Calu3 (cell line): ENCODE measurements at places on chromosomes 2 and 18. TPM values are rescaled to one million over a fixed set of nuclear protein-coding genes. Genes with fewer than 3 reads are reported as not detected.
A peak's percentile ranks its signal among the peaks of the same experiment; 100 is the strongest.

Gene HPCAL1
- 34.0 and 35.1 TPM in 2 replicates for total RNA-seq

DNA sequence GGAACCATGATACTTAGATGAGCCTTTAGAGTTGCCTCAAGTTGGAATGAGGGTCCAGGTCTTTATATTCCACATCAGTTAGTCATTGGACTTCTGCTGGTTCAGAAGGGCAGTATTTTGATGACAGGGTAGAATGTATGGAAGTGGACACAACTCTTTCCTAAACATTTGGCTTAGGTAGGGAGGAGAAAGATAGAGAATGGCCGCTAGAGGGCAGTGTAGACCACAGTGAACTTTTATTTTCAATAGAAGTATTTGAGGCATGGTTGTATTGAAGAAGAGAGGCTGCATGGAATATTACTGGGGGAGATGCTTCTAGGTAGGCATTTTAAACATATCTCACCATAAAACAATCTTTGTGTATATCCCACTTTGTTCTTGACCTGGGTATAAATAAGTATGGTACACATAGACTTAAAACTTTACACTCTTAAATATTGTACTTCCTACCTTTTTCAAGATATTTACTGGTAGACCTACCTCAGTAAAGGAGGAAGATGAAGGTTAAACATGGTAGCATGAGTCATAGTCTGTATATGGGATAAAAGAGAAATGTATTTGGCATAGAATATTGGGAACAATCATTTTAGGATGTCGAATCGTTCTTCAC, 497.6 kb upstream of the FAM98A start:
- peak; percentile 57 for DNase-seq

GRCh38 chr2:113178891-113179290, 5.1 kb downstream of the PSD4 start:
- no peak for DNase-seq

- DNase-seq = no peak
Observed at GRCh38 chr2:173511942-173512341, 157.3 kb downstream of the CDCA7 start.

DNA sequence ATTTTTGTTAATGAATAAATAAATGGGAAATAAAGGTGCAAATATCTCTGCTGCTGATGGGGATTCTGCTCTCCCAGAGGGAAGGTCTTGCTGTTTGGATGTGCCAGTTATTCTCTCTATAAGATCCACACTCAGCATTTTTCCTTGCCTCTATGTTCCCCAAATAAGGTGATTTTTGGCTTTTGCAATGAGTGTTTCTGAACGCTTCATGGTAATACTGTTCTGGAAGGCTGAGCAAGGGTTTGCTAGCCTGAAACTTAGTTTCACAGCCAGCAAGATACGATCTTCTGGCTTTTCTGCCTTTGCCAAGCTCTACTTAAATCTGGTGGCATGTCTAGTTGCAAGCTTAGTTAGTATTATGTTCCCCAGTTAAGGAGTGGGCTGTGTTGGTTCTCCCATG, 114.6 kb downstream of the LPIN1 start:
- no peak for DNase-seq

- DNase-seq = no peak
Observed at GRCh38 chr2:128281852-128282245, 36.8 kb downstream of the HS6ST1 start.
